Mesendoderm (in vitro differentiated cells): ENCODE measurements at places on chromosomes 2 and 18.
A peak's percentile ranks its signal among the peaks of the same experiment; 100 is the strongest.

DNA sequence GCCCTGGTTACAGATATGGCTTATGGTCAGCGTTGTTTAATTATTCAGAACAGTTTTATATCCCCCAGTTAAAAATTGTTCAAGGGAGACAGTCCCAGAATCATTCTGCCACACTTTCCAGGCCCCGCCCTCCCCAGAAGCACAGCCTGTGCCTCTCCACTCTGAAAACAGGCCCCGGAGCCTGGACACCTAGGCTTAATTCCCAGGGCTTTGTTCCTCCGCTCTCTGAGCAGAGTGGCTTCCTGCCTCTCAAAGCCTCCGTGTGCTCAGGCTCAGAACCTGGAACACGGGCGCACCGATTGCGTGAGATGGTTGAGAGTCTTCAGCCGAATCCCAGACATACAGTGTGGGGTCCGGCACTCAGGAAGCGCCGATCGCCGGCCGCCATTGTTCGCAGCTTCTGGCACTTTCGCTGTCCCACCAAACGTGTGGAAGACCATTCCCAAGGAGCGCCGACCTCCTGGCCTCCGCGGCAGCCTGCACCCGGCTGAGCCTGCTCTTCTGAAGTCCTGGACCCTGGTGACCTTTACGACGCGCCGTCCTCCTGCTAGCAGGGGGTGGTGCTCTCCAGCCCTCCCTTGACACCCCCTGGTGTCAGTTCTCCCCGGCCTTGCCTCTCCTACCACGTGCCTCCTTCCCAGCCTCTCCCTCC is 45.6 kb downstream of the TWIST2 start:
- DNase-seq, result no peak

DNA sequence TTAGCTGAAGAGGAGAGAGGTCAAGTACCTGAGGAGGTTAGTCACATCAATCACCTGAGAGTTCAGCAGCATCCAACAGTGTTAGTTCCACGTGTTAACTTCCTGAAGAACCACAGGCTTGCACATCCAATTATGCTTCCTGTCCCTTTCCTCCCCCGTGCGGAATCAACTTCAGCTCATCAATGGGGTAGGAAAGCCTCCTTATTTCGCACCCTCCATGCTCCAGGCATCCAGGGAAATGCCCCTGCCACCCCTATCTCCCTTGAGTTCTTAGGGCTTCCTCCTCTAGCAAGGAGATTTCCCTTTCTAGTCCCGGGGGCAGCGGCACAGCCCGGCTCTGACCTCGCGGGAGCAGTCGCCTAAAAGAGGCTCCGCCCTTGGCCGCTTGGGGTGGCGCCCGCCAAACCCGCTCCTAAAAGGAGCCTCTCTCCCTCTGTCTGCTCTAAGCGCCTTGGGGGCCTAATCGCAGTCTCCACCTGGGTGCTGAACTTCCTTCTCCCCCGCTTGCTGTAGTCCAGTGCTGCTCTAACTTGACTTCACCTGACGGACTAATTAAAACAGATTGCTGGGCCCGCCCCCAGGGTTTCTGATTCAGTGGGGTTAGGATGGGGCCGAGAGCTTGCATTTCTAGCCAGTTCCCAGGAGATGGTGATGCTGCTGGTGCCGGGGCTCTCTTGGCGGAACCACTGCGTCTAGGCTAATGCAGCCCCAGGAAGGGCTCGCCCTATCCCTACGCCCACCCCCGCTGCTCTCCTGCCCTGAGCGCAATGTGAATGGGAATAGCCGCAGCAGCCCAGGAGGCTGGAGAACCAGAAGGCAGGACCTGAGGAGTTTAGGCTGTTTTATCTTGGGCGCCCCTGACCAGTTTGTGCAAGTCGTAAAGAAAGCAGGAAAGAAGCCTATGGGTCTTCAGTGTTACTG is 3.4 kb upstream of the TET3 start:
- peak; percentile 82 for DNase-seq

- no peak for DNase-seq
Observed at GRCh38 chr2:120805602-120806001, 69.9 kb downstream of the GLI2 start.

GRCh38 chr2:235157746-235158482 is 206.1 kb downstream of the SH3BP4 start:
- DNase-seq, result peak; percentile 18

GRCh38 chr2:223997938-223998337 is 40.7 kb downstream of the MRPL44 start:
- DNase-seq, result no peak

- no peak for DNase-seq
Observed at GRCh38 chr2:10876963-10877362, 34.8 kb upstream of the KCNF1 start.

- peak; percentile 67 for DNase-seq
Observed at GRCh38 chr2:30789670-30790210, 17.5 kb downstream of the CAPN13 start.

GRCh38 chr2:98881153-98881650 is 54.8 kb downstream of the CRACDL start:
- no peak for DNase-seq

DNA sequence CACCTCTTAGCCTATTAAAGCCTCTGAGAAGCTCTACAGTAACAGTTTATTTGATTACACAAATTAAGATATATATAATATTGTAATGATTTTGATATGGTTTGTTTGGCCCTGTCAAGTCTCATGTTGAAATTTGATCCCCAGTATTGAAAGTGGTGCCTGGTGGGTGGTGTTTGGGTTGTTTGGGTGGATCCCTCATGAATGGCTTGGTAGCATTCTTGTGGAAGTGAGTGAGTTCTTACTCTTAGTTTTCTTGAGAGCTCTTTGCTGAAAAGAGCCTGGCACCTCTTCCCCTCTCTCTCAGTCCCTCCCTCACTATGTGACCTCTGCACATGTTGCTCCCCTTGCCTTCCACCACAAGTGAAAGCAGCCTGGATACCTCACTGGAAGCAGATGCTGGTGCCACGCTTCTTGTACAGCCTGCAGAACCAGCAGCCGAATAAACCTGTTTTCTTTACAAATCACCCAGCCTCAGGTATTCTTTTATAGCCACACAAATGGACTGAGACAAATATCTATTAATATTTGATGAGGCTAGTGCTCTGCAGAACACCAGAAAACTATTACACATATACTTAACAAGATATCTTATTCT is 52.8 kb downstream of the SLC4A10 start:
- DNase-seq, result peak; percentile 1

- peak; percentile 30 for DNase-seq
Observed at GRCh38 chr2:45342-46130, 769 bp downstream of the FAM110C start.

DNA sequence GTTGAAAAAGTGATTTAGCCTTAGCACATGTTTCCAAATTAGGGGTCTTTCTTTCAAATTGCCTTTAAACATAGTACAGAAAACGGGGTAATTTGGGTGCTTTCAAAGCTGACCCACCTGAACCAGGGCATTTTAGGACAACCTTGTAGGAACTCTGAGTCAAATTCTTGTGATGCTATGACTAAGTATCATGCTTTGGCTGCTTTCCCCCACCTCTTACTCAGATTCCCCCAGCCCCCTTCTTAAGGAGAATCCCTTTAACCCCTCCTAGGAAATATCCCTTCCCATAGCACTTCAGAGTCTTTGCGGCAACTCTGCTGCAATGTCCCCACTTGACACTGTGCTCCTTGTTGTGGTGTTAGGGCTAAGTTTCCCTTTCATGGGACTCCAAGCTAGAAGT is 18.6 kb upstream of the KLF7 start:
- no peak for DNase-seq

- no peak for DNase-seq
Observed at GRCh38 chr2:96649342-96649741, 6.8 kb downstream of the FER1L5 start.

DNA sequence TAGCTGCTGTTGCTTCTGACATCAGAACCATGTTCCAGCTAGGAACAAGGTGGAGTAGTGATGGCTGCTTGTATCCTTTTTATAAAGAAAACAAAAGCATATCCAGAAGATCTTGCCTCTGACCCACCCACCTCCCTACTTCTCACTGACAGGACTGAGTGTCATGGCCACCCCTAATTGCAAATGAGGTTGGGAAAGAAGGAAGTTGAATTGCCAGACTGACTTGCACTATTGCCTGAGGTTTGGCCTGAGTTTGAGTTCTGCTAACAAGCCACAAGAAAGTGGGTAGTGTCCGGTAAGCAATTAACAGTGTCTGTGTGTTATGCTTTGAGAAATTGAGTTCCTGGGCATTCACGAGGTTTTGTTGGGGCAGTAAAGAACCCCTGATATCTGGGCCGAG is 22.8 kb downstream of the SGPP2 start:
- DNase-seq, result no peak

DNA sequence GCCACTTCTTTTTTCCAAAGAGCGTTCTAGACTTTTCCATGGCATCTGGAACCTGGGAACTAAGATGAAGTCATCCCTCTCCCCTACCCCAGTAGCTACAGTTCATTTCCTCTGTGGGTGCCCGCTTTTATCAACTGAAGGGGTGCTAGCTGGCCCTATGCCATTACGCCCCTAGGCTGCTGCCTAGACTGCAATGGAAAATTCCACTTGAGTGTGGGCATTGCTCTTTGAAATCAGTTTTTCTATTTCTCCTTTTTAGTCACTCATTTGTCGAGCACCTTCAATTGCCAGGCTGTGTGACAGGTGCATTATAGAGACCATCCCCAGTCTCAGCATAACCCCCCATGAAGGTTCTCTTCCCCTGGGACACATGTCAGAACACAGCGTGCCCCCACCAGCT is 7.3 kb downstream of the TEX51 start:
- no peak for DNase-seq

DNA sequence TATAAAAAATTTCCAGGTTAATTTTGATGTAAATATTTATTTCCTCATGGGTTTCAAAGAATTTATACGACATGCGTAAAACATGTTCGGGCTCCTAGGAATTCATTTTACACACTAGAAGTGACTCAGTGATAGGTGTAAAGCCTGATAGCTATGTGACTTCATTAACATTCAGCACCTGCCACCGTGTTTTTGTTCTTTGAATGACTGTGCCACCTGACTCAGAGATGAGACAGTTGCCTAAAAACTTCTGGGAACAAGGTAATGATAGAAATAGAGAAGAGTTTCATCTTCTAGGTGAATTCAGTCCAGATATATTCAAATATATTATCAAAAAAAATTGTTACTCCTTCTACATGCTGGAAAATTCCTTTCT is 10.0 kb downstream of the IL1R2 start:
- DNase-seq, result no peak
